ENCODE measurements at places on chromosomes 7 and 10.

- DNase-seq = no peak
Observed at GRCh38 chr10:12661671-12662070, 312.3 kb downstream of the CAMK1D start.

DNA sequence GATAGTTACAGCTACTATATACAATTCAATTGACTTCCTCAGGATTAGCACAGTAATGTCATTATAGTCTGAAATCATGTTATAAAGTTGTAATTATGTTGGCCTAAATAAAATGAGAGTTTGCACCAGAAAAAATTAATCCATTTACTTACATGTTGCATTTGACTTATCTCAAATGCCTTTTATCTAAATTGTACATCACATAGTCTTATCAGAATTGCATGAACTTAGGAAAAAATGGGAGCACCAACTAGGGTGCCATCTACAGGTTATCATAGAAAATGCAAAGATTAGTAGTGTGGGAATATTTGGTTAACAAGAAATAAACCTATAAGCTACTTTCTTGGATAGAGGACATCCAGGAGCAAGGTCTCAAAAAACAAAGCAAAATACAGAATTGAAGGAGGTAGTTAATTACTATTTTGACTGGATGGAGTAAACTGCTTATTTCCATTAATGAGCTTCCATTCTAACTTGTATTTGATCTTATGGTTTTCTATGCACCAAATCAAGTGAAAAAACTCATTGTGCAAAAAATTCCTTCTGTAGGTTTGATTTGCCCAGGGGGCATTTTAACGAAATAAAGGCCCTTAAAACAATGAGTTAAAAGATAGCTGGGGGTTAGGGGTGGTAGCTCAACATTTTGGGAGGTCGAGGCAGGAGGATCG, 60.0 kb upstream of the ORC5 start:
- no peak for DNase-seq

DNA sequence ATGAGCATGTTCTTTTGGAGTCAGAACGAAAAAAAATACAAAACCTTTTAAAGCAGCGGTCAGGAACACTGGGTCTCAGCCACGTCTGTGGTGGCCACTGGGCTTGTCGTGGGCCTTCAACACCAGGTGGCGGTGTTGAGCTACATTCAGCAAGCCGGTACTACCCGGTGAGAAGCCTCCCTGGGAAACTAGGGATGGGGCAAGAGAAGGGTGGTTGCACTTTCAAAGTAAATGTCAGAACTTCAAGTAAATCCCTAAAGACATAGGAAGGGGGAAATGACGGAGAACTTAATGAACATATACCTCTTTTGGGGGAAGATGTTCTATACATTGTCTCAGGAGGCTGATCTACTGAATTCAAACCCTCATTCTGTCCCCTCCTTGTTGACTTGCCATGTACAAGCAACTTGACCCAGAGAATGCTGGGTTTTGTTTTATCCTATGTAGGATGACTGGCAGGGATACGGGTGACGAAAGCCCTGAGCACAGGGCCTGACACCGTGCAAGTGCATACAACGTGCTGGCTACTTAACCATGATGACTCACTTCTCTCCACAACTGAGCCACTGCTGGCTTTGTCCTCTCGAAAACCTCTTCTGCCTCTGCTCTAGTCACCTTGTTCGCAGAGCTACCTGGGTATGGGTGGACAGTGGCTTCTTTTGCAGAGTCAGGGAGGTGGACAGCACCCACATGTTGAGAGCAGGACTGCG, 49.0 kb upstream of the BAMBI start:
- DNase-seq = peak; percentile 26

DNA sequence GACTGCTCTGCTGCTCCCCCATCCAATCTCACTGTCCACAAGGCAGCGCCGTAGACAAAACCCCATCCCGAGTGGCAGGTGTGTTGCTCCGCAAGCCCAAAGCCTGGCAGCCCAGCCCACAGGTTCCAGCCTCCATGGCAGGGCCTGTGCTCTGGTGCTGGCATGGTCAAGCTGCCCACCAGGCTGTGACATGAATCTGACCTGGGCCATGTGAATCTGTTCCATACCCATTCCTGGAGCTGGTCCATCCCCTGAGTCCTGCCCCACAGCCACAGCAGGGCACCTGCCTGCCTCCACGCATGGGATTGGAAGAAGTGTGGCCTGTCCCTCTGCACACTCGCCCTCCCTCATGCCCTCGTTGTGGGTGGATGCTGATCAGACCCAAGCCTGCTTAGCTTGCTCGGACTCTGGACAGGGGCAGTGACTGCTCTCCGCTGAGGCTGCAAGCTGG, 128.8 kb downstream of the PTPN20 start:
- no peak for DNase-seq

DNA sequence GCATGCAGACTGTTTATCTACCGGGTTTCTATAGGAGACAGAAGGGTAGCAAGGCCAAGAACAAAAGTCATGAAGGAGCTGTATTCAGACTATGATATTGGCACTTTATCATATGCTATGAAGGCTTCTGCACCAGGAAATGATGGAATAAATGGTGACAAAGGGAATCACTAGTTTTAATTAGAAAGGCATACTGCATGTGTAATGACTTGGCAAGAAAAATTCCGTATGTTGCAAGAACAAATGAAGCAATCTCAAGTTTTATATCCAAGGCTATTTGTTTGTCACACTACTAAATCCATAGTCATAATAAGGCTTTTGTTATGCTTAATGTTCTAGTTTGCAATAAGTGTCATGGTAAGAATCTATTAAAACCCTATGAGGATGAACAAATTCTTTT, 230.9 kb downstream of the ZEB1 start:
- no peak for DNase-seq
